ENCODE measurements at places on chromosomes 6 and 20.

DNA sequence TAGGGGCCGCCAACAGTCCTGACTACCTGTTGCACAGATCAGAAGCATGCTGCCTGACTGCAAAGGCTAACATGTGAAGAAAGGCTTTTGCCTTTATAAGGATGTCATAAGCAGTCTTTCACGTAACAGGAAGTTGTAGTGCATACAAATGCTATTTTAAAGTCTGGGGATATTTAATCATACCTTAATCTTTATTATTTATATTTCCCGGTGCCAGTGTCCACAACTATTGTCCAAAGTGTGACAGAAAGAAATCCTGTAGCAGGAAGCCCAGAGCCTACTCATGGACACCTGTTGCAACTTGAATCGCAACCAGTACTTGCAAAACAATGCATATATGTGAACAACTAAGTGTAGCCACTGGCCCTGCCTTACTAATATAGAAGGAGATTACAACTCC, 235.8 kb downstream of the ALDH8A1 start:
- DNase-seq = no peak

- DNase-seq = no peak
Measured at GRCh38 chr6:156719395-156719719, 57.8 kb upstream of the ARID1B start.

DNA sequence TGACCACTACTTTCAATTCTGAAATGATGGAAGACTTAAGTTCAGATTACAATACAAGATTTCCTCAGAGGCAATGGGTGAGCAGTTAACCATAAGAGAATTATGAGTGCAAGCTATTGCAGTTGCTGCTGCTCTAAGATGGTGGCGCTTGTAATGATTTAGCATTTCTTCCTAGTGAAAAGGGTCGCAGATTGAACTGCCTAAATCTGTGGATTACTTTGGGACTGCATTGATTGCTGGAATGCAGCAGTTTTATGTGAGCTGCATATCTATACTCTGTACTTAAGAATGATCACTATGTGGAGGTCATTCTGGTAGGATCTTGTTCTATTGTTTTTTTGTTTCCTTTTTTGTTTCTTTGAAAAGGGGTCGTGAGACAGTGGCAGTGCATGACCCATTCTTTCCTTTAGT, 5.3 kb downstream of the SCAF8 start:
- DNase-seq = no peak

DNA sequence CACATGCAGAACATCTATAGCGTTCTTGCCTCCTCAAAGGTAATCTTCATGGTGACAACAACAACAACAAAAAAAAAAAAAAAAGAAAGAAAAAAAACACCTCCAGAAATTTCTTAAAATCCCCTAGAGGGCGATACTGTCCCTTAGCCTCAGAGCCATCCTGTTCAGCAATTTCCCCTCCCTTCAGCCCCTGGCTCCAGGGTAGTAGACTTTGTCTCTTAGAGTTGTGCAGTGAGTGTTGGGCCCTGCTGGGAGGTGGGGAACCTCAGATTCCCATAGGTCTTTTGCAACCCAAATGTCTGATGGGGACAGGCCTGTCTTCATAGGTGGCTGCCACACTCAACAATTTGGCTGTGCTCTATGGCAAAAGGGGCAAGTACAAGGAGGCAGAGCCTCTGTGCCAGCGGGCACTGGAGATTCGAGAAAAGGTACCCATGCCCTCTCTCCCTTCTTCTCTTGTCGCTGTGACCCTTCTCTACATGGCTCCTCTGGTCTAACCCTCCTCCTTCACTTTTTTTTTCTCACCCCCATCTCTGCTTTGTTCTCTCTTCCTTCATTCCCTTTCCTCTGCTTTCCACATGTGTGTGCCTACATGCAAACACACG, 6.0 kb upstream of the PTK7 start:
- peak; percentile 68 for DNase-seq
